ENCODE measurements at places on chromosomes 3 and 15. TPM values are rescaled to one million over a fixed set of nuclear protein-coding genes. Genes with fewer than 3 reads are reported as not detected.

GRCh38 chr3:59968513-59969045 is 918.8 kb upstream of the CFAP20DC start:
- DNase-seq, result no peak

GRCh38 chr3:12356175-12356574 is 67.3 kb downstream of the PPARG start:
- DNase-seq, result no peak

DNA sequence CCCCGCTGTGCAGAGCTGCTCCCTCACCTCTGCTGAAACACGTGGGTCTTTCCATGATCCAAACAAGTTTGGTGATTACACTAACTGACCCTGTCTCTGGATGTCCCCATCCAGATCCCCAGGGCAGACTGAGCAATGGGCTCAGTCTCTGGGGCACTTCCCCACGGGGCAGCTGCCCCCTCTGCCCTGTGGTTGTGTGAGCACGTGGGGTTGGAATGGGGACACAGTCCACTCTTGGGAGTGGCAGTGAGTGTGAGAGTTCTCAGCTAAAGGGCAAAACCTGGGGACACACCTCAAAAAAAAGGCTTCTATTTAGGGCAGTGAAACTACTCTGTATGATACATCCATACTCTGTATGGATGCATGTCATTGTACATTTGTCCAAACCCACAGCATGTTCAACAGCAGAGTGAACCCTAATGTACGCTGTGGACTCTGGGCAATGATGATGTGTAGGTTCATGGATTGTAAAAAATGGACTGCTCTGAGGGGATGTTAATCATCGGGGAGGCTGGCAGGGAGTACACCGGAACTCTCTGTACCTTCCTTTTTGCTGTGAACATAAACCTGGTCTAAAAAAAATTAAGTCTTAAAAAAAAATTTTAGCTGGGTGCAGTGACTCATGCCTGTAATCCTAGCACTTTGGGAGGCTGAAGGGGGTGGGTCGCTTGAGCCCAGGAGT is 49.9 kb upstream of the BLM start:
- no peak for DNase-seq

GRCh38 chr3:187522293-187522692 is 147.9 kb downstream of the SST start:
- no peak for DNase-seq

DNA sequence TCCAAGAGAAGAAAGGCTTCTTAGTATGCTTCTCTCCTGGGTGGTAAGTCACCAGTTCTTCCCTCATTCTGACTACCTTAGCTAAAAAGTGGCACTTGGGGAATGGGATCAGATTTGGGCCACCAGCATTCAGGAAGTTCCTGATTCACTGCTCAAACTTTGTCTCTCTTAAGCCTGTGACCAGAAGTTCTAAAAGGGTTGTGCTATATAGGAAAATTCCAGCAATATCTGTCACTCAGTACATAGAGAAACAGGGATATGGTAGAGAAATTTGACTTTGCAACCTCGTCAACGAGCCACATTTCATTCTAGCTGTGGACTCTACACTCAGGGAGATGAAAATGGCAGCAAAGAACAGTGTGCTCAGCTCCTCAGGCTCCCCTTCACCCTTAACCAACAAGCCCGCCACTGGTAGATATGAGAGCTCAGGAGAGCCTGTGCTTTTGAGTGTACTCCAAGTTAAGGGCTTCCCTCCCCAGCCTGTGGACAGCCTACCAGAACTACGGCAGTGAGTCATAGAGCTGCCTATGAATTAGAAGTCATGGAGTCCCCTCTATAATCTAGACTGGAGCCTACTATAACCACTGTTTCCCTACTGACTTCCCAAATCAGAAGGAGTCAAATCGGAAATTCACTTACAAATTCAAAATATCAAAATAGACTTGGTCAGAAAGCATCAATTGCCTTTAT is 52.6 kb upstream of the MYO5C start:
- no peak for DNase-seq

DNA sequence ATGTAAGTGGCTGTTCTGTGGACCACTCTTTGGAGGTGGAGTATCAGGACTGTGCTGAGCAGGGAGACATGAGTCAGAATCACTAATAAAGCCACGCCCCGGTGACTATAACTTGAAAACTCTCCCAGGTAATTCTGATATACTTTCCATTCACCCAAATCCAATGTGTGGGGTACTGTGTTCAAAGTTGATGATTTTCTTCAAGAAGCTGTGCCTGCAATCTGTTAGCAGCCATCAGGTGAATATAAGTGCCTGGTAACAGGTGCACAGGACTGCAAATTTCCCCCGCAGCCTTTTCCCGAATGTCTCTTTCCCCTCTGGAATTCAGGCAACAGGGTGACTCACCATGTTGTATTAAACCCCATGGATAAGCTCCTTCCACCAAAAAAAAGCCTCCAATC is 17.0 kb downstream of the MAGI1 start:
- DNase-seq, result no peak

DNA sequence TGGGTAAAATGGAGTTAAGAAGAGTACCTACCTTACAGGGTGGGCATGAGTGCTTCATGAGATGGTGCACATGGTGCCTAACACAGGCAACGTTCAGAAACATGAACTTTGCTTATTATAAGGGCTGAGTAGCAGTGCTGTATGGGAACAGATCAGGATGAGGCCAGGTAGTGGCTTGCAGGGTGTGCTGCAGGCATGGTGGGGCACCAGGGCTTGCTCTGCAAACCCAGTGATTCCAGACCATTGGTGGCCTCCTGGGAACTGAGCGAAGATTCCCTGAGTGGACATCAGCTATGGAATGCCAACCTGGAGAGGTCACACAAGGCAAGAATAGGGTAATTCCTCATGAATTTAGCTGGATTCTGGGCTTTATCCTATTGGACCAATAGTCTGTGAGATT is 15.8 kb downstream of the TMEM43 start:
- DNase-seq, result no peak

The GOLGA8O gene
- not detected for total RNA-seq

The CCR3 gene
- total RNA-seq, result not detected

The FAM81A gene
- total RNA-seq, result 0.75 TPM

The TBCCD1 gene
- total RNA-seq, result 16.1 TPM
